Activated CD4-positive, alpha-beta T cell treated with anti-CD3 and anti-CD28 coated beads, Interleukin-2, Interleukin-6, amounts not matched to agents 100 ng/mL and 50 ng/mL, durations not matched to agents 16 hours and 8 hours (primary cell): ENCODE measurements at places on chromosomes 6 and 20.

DNA sequence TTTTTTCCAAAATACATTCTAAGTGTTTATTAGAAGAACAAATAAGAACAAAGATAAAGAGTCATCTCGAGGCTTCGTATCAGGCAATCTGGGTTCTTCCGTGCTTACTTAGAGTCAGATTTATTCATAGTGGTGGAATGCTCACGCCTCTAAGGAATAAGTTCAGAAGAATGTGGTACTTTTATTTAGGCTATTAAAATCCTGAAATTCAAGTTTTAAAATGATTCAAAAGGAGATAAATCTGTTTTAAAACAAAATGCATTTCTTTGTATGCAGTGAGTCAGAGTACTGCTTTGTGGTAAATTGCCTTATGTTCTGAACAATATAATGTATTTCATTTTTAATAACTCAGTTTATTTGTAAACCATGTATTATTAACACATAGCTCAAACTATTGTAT is 89.1 kb downstream of the FUT9 start:
- DNase-seq: no peak

GRCh38 chr20:59412875-59413284 is 112.5 kb downstream of the EDN3 start:
- no peak for DNase-seq

GRCh38 chr20:39535301-39535700 is 573.2 kb downstream of the DHX35 start:
- DNase-seq: no peak

DNA sequence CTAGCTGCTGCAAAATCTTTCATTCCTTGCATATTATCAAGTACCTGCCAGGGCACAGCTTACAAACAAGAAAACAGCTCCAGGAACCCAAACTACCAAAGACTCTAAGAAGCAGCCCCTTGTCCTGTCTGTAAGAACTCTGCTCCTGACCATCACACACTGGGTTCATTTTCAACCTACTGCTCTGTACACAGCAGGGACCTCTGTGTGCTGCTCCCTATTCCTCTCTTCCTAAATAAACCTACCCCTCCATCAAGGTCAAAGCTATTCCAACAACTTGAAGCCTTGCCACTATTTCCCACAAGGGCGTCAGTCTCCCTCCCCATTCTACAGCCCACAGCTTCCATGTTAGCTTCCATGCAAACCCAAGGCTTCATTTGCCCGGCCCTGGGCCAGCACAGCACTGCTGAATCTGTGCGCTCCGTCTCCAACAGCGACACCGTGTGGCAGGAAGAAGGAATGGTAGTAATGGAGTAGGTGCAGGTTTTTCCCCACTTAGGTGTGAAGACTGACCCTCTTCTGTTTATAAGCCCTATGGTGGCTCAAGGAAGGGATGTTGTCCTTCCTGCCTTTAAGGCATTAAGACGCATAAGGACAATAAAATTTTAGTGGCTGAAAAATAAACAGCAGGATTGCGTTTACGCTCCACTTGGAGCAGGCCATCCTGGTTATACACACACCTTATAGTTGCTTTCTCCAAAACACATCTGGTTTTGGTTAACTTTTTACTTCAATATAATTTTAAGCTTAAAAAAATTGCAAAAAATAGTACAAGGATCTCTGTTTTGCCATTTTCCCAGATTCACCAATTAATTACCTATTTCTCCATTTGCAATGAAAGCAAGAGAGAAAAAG is 115.2 kb upstream of the NXT1 start:
- peak; percentile 67 for DNase-seq

GRCh38 chr6:68042339-68043121 is 592.6 kb upstream of the ADGRB3 start:
- no peak for DNase-seq

GRCh38 chr20:61044499-61044898 is 207.6 kb upstream of the CDH4 start:
- no peak for DNase-seq

DNA sequence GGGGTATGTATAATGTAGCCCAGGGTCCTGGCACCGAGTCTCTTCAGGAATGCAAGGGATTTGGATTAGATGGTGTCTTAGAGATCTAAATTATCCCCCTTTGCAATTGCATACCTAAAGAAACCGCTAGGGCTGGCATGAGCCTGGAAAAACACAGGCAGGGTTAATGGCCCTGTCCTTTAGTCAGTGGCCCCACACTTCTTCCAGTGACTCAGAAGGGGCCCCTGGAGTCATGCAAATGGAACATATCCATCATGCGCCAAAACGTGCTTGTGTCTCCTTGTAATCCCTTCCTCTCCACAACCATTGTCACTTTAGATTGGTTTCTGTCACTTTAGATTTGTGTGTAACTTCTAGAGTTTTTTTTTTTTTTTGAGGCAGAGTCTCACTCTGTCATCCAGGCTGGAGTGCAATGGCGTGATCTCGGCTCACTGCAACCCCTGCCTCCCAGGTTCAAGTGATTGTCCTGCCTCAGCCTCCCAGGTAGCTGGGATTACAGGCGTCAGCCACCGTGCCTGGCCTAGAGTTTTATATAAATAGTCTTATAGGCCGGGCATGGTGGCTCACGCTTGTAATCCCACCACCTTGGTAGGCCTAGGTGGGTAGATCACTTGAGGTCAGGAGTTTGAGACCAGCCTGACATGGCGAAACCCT is 8.7 kb upstream of the MYBL2 start:
- DNase-seq: peak; percentile 43

- DNase-seq: peak; percentile 61
These were observed 339.6 kb downstream of the ARHGAP18 start for GRCh38 chr6:129370268-129370916.

- DNase-seq: no peak
These were observed 87.4 kb upstream of the JAG1 start for GRCh38 chr20:10761232-10761631.

DNA sequence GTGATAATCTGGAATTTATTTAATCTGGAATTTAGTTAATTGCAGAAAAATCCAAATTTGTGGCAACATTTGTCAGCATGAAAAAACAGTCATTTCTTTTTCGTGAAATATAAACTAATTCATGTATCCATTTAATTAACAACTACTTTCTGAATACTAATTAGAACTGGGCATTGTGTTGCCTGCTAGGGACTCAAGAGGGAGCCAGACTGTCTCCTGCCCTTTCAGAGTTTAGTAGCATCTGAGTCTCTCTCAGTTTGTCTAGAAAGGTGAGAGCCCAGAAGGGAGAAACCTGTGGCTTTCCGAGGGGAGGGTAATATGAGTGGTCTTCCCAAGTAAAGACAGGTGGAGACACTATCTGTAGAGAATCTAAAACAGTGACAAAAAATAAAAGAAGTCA is 210.9 kb upstream of the HDDC2 start:
- DNase-seq: peak; percentile 1

- no peak for DNase-seq
These were observed 13.5 kb upstream of the CD2AP start for GRCh38 chr6:47464052-47464451.

- DNase-seq: no peak
These were observed 1.9 kb downstream of the PNLDC1 start for GRCh38 chr6:159801935-159802334.

GRCh38 chr6:33428224-33428965 is 8.5 kb downstream of the SYNGAP1 start:
- DNase-seq: peak; percentile 66

DNA sequence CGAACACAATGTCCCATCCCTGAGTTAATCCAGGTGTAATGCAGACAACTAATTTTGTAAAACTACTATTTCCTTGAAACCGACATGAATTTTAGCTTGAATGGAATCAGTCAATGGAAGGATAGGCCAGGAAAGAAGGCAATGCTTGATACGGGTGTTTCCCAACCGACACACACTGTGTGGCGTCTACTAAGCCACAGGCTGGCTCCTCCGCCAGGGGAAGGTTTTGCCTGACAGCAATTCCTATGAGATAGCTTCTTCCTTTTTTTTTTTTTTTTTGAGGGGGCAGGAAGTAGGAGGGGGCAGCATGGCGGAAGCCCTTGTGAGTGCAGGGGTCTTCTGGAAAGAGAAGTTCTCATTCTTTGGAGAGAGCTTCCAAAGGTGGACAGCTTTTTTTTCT is 12.0 kb upstream of the LAMA4 start:
- DNase-seq: no peak

DNA sequence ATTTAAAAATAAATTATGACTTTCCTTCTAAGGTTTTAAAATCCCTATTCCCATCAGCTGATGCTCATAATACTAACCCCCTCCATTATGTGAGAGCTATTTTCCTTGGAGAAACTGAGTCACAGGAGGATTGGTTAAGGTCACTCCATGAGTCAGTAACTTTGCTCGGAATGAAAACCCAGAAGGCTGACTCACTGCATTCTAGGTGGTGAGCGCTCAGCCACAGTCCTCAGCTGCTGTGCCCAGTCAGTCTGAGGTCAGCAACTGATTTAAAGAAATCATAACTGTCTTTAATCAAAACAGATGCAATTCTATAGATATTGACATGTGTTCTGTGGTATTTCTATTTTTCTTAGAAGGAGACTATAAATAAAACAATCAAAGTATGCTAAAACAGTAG is 359.2 kb downstream of the GJA1 start:
- no peak for DNase-seq

DNA sequence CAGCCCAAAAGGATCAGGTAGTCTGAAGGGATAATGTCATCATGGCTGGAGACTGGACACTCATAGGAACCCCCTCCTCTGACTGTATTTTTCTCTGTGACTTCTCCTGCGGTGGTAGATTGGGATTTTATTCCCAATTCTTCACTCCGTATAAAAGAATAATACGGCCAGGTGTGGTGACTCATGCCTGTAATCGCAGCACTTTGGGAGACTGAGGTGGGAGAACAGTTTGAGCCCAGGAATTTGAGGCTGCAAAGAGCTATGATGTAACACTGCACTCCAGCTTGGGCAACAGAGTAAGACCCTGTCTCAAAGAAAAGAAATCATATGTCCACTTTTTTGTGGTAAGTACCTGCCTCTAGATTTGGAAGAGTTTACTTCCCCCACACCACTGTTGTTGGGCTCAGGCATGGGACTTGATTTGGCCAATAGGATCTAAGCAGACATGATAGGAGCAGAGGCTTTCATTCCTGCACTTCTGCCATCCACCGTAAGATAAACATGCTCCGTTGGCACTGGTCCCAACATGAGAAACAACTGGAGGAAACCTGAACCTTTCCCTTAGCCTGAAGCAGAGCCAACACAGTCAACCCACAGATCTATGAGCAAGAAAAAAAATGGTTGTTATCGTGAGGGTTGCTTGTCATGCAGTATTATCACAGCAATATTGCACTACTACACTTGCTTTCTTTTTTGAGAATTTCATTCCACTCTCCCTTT is 82.0 kb downstream of the JPH2 start:
- DNase-seq: no peak

DNA sequence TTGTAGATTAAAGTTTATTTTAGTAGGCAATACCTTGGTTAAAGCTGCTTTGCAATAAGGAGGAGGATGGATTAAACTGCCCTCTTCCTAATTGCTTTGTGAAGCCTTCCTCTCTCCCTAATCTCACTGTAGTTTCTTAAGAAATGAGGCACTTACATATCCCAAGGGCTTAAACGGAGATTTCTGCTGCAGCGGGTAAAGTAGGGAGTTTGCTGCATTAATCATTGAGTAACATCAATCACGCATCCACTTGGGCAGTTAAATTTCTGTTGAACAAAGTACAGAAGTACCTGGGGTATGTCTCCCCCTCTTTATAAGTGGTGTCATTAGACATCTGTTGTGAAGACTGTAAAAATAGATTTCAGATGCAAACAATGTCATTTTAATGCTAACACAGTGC is 29.5 kb upstream of the ARID1B start:
- DNase-seq: no peak

DNA sequence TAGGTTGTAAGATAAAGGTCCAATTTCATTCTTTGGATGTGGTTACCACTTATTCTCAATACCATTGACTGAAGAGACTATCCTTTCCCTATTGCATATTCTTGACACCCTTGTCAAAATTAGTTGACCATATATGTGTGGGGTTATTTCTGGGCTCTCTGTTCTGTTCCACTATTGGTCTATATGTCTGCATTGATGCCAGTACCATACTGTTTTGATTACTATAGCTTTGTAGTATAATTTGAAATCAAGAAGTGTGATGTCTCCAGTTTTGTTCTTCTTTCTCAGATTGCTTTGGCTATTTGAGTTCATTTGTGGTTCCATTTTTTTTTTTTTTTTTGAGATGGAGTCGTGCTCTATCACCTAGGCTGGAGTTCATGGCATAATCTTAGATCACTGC is 8.1 kb upstream of the LRP11 start:
- no peak for DNase-seq

- no peak for DNase-seq
These were observed 312 bp downstream of the TXNDC5 start for GRCh38 chr6:7910298-7910653.

- DNase-seq: peak; percentile 17
These were observed 280.4 kb downstream of the FOXC1 start for GRCh38 chr6:1890071-1890470.

GRCh38 chr20:9270831-9271230 is 201.9 kb downstream of the PLCB4 start:
- no peak for DNase-seq

DNA sequence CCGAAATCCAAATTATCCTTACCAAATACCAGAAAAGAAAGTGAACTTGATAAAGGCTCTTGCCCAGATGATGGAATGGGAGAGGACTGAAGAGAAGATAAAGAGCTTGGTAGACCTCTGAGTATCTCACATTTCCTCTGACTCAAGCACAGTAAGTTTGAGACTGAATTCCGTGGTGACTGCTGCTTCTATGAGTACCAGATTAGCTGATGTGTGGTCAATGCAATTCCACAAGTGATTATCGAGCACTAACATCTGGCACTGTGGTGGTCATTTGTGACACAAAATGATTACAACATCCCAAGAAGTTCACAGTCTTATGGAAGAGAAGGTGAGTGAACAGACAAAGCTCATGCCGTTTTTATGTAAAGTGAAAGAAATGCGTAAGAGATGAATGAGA is 2.6 kb upstream of the RPS6KA2 start:
- no peak for DNase-seq

- DNase-seq: no peak
These were observed 158.3 kb downstream of the DLL1 start for GRCh38 chr6:170132561-170132991.

GRCh38 chr20:59525500-59526241 is 78.7 kb upstream of the PHACTR3 start:
- peak; percentile 47 for DNase-seq

DNA sequence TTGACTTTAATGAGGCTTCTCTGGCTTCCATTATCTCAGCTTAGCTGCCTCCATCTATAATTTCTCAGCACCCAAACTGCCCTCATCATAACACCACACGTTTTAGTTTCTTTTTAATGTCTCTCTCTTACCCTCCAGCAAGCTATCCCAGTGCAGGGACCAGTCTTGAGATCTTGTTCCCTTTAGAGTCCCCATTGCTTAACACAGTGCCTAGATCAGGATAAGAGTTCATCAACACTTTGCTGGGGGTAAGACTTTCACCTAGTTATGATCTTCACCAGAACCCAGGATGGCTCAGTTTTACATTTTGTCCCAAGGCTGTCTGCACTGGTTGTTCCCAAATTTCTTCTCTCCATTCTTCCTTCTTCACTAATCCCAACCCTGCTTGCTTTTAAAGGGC is 126.1 kb downstream of the OR2B2 start:
- no peak for DNase-seq

GRCh38 chr20:25195962-25196785 is 662 bp downstream of the ENTPD6 start:
- peak; percentile 23 for DNase-seq

- DNase-seq: peak; percentile 86
These were observed 131.2 kb upstream of the BTN3A2 start for GRCh38 chr6:26233649-26234420.

- peak; percentile 76 for DNase-seq
These were observed 39.2 kb upstream of the TLDC2 start for GRCh38 chr20:36836591-36837269.

GRCh38 chr6:157224178-157224950 is 99.0 kb downstream of the TMEM242 start:
- no peak for DNase-seq

- DNase-seq: no peak
These were observed 13.6 kb downstream of the PRRC2A start for GRCh38 chr6:31634131-31634530.
